ENCODE measurements at places on chromosomes 16 and 17.

DNA sequence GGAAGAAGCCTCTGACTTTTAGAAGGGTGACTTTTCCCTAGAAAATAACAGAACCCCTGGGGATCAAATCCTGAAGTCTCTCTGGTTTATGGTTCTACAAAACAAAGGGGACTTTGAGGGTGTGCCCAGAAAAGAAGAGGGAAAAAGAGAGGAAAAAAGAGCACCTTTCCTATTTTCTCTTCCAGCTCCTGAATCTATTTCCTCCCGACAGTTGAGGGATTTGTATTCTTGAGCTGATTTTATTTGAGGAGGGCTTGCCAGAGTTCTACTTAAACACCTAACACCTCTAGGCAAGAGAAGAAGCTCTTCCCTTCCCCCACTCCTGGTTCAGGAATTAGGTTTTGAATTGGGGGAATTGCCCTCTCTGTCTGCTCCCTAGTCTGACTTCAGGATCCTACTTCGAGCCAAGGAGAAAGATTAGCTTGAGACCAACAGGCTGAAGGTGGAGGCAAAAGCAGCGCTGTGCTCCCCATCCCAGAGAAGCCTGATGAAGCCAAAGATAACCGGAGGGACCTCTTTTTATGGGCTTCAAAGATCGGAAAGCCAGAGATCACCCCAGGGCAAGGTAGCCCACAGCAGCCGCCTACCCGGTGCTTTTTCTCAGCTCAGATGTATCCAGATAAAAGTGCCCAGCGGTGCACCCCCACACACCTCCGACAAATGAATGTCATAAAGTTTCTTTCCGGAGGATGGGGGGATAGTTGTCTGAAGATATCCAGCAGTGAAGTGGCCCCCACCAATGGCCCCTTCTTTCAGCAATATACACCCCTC is 796 bp downstream of the HOXB3 start:
- DNase-seq = no peak

DNA sequence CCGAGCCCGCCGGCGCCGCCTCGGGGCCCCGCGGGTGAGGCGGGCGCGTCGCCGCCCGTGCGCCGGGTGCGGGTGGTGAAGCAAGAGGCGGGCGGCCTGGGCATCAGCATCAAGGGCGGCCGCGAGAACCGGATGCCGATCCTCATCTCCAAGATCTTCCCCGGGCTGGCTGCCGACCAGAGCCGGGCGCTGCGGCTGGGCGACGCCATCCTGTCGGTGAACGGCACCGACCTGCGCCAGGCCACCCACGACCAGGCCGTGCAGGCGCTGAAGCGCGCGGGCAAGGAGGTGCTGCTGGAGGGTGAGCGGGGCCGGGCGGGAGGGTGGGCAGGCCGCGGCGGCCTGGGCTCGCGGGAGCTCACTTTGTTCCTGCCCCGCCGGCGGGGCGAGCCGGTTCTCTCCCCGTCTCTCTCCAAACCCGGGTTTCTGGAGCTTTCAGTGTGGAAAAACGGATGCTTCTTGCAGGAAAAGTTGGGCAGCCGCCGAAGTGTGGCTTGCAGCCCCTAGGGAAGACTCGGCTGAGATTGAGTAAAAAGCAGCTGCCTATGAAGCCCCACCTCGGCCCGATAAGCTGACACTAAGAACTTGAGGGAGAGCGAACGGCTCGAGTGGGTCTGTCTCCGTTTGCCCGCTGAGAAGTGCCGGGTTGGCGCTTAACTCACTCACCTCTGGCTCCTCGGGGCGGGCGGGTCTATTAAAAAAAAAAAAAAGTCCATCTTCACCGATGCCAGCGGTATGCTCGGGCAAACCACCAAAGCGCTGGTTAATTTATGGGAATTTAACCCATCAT is 677 bp downstream of the SNTB2 start:
- no peak for DNase-seq

GRCh38 chr17:71941920-71942319 is 178.9 kb upstream of the SOX9 start:
- DNase-seq = no peak

GRCh38 chr17:41970901-41971331 is 4.3 kb downstream of the CNP start:
- no peak for DNase-seq

GRCh38 chr17:7703584-7704479 is 1.2 kb upstream of the EFNB3 start:
- no peak for DNase-seq

DNA sequence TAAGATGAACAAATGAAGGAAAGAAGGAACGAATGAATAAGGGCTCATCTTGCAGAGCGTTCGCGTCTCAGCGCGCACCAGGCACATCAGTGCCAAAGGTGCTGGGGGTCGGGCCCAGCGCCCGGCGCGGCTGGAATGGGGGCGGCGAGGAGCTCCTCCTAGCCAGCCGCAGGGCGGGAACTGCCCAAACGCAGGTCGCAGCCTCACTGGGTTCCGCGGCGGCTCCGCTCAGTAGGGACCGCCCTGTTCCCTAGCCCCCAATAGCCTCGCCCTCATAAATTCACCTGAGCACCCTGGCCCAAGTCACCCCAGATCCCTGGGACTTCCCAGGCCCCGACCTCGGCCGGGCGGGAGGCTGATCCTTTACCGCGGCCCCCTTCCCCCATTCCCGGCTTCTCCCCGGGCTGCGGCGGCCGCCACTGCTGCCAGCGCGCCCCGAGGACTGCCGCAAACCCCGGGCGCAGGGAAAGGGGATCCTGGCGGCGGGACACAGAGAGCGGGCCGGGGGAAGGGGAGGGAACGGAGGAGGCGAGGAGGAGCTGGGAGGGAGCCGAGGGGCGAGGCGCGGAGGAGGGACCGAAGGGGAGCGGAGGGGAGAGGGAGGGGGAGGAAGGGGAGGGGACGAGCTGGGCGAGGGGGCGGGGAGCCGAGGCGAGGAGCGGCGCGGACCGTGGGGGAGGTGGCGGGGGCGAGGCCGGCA is 377 bp upstream of the CRHR1 start:
- no peak for DNase-seq

DNA sequence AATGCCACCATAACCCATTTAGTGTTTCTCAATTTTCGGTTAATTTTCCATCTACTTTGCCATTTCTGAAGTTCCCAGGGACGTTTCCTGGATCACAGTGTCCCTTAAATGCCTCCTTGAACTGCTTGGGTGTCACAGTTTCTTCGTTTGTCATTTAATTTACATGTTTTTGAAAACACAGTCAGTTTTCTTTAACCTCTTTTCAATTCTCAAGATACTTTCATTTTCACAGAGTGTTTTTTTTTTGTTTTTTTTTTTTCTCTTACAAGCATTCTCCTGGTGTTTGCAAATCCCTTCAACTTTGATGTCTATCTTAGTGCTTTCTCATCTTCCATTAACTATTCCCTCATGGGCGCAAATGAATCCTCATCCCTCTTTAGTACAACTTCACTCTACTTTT is 283.7 kb downstream of the GRIN2A start:
- DNase-seq = no peak

DNA sequence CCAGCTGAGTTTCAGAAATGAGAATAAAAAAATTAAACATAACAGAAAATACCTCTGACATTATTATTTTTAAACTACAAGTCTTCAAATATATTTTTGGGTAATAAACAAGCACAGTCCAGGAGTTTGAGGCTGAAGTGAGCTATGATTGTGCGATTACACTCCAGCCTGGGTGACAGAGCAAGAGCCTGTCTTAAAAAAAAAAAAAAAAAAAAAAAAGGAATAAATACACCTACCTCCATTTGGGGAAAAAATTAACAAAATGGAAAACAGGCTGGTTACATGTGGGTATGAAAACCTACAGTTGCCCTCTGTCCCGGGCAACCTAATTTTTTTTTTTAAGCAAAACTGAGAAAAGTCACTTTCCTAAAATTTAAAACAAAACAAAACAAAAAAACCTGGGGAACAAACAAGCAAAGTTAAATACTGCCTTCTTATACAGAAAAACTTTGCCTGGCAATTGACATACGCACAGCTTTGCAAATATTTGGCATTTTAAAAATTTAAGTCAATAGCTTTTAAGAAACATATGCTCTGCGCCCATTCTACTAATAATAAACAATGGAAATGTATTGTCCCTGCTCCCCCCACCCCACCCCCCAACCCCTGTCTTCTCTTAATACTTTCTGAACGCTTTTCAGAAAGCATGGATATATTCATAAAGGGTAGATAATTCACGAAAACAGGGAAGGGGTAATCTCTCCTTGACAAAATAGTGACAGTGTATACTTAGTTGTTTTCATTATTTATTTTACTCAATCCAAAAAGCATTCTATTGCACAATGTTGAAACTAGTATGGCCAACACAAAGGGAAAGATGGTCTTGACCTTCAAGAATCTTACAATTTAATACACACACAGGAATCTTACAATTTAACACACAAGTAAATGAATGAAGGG is 81.3 kb downstream of the STH start:
- no peak for DNase-seq

- no peak for DNase-seq
Observed at GRCh38 chr17:53166731-53167130, 656.0 kb upstream of the KIF2B start.

- DNase-seq = no peak
Observed at GRCh38 chr16:68105611-68106010, 20.4 kb downstream of the NFATC3 start.

DNA sequence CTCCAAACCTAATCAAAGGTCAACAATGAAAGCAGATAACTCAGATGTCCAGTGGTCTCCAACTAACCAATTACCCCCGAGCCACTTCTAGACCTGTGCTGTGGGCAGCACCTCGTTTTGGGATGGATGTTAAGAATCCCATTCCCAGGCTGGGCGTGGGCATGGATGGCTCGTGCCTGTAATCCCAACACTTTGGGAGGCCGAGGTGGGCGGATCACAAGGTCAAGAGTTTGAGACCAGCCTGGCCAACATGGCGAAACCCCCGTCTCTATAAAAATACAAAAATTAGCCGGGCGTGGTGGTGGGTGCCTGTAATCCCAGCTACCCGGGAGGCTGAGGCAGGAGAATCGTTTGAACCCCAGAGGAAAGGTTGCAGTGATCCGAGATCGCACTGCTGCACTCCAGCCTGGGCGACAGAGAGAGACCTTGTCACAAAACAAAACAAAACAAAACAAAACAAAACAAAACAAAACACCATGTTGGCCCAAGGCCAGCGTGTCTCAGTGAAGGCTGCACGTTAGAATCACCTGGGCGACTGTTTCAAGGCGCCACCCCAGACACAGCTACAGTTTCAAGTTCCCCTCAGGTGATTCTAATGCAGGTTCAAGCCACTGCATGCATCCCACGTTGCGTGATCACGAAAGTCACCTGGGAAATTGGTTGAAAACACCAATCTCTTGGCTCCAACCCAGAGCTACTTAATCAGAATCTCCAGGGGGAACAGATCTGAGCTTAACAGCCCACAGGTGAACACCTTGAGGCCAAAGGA is 21.3 kb downstream of the COX4I1 start:
- no peak for DNase-seq

DNA sequence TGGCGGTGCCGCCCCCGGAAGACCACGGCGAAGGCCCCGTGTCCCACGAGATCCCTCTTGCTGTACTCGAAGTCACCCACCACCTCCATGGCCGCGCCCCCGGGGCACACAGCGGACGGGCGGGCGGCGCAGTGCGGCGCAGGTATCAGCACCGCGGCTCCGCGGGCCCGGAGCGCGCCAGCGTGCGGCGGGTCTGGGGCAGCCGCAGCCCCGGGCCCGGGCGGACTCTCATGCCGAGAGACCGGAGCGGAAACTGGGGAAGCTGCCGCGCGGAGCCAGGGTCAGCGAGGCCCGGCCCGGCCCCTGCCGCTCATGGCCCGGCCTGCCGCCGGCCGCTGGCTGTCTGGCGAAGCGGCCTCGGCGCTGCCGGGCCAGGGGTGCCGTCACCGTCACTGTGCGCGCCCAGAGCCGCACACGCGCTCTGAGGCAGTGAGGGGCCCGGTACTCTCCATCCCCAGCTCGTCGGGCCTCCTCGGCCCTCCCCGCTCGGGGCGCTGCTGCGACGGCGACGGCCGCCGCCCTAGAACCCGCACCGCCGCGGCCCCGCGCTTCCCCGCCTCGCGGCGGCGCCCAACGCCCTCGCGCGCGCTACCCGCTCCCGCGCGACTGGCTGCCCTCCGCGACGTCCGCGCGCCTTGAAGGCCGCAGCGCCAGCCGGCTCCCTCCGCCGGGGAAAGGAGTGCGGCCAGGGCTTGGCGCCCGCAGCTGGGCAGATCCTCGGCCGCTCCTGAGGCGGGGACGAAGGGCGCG is at the start of gene ULK2:
Gene ULK2 (minus strand): TSS at position 608 of the 750 bp plus-strand sequence. CDS start 519 bp downstream, at position 89.
- no peak for DNase-seq

DNA sequence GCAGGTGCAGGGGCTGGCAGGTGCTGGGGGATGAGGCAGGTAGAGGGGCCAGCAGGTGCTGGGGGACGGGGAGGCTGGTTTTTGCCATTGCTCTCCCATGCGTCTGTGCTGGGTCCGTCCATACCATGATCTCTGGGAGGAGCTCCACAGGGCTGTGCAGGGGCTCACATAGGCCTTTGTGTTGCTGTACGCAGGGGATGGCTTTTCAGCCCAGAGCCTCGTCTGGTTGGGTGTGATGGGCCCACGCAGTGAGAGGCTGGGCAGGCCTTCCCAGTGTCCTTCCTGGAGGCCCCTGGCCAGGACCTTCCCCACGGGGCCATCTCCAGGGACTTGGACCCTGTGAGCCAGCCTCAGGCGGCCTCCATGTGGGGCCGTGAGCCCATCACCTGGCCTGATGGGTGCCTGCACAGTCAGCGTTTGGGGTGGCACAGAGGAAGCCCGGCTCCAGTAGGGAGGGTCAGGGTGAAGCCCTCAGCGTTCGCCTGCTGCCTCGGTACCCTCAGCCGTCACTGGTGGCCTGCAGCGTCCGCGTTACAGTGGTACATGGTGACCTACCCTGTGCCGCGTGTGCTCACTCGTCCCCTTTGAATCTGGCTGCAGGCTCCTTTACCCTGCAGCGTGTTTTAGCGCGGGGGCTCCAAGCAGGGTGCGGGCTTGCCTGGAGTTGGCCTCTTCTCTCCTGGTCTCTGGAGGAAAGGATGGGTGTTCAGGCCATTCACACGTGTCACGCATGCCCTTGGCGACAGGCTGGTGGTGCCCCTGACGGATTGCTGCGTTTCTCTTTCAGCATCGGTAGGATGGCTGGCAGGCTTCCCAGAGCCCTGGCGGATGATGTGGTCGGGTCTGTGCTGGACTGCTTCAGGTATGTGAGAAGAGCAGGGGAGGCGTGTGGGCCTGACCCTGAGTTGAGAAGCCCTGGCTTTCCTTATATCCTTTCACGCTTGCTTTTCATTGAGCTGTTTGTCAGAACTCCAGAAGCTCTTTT is 30.6 kb downstream of the ZNF750 start:
- no peak for DNase-seq

DNA sequence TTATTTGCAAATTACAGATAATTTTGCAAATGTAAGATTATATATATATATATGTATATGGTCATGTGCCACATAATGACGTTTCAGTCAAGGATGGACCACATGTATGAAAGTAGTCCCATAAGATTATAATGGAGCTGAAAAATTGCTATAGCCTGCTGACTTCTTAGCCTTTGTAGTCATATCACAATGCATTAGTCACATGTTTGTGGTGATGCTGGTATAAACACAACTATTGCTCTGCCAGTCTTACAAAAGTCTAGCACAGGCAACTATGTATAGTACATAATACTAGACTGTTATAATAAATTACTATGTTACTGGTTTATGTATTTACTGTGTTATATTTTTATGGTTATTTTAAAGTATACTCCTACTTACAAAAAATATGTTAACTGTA is 444.3 kb downstream of the KCNJ2 start:
- no peak for DNase-seq

GRCh38 chr16:87263418-87264052 is 53.7 kb downstream of the C16orf95 start:
- DNase-seq = no peak

Measured in activated CD8-positive, alpha-beta memory T cell treated with anti-CD3 and anti-CD28 coated beads for 1 hour (primary cell).